ENCODE measurements at places on chromosomes 16 and 17. TPM values are rescaled to one million over a fixed set of nuclear protein-coding genes. Genes with fewer than 3 reads are reported as not detected.
A peak's percentile ranks its signal among the peaks of the same experiment; 100 is the strongest.

The TNFSF13 gene
- 3.8 TPM for total RNA-seq

- peak; percentile 96 for DNase-seq
Measured at GRCh38 chr17:77957857-77958715, at the start of gene TNRC6C. TSS of gene TNRC6C (plus strand) at chr17:77958703. CDS start at chr17:78004207, 45,504 bp downstream.

The LRRC36 gene
- total RNA-seq: 2.1 TPM

The SMIM5 gene
- 4.0 TPM for total RNA-seq

DNA sequence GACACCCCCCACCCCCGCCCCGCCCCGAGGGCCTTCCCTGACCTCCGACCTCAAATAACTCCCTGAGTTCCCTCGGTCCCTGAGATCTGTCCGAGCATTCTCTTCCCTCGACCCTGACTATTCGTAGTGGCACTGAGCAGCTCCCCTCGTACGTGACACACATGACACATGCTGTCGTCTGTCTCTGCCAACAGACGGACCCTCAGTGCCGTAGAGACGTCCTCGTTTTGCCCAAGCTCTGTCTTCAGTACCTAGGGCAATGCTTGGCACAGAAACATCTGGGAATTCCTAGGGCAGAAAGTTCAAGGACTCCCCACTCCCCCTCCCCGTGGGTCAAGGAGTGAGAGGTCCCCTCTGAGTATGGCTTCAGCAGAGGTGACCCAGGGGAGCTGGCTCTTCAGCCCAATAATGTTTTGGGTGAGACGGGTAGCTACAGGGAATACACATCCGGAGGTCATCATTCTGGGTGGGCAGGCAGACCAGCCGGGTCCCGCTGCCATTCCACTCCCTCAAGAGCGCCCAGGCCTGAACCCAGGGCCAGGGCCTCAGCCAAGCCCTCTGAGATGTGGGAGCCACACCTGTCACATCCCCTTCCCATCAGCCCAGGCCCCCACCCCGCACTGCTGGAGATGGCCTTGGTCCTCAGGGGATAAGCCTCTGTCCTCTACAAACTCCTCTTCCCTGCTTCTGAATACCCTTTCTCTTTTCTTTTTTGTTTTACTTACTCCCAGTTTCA, 671 bp upstream of the FADS6 start:
- no peak for DNase-seq

GRCh38 chr16:27324851-27325301, 11.1 kb downstream of the IL4R start:
- DNase-seq: no peak

DNA sequence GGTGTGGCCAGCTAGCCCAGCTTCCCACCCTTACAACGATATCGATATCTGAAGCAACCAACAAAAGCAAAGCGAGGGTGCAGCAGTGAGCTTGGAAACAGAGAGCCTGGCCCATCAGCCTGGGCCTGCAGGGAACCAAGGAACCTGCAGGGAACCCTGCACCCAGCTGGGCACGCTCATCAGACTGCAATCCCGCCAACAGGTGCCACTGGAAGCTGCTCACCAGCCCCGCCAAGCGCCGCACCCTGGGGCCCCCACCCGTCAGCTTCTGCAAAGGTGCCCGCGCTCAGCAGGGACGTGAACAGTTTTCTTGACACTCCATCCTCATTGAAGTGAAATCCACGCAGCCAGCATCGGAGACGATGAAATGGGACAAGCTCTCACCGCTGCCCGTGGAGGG, 250.7 kb downstream of the RBFOX3 start:
- no peak for DNase-seq

DNA sequence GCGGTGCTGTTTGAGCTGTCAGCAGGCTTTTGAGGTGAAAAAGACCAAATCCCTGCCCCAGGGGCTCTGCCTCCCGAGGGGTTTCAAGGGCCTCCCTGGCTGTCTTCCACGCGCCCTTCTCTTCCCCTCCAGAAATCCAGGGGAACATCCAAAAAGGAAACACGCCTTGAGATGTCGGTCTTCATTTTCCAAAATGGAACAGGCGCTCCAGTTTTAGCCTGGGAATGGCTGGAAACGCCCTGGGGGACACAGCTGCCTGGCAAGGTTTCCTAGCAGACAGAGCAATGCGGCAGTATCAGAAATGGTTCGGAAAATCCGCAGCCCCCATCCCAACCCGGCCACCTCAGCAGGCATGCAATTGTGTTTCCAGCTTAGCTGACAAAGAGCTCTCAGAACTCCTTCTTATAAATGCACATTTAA, 16.6 kb upstream of the LITAF start:
- no peak for DNase-seq

Data from urinary bladder (tissue), 4 donors.